GM12891 (cell line): ENCODE measurements at places on chromosomes 7 and 10.

GRCh38 chr7:142391191-142391992, 133.5 kb upstream of the PRSS58 start:
- DNase-seq = no peak

- DNase-seq = no peak
These were observed 96.3 kb downstream of the CPED1 start for GRCh38 chr7:121084748-121085336.

GRCh38 chr10:5434017-5434753, 21.8 kb downstream of the NET1 start:
- no peak for DNase-seq

DNA sequence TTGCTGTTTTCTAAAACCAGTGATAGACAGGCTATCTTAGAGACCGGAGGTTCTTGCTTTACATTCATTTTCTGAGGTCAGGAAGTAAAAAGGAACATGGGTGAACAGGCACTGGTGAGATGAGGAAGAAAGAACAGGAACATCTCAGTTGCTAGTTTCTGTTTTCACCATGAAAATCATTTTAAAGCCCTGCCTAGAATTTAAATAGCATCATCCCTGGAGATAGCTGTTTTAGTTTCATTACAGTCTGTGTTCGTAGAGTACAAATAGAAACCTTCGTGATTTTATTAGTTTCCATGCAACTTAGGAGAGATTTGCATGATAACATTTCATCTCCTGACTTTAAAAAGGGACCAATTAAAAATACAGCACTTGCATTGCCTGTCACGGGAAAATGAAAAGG, 14.7 kb downstream of the KCNMA1 start:
- no peak for DNase-seq

- no peak for DNase-seq
These were observed 40.5 kb upstream of the UBE2H start for GRCh38 chr7:129993275-129993674.

DNA sequence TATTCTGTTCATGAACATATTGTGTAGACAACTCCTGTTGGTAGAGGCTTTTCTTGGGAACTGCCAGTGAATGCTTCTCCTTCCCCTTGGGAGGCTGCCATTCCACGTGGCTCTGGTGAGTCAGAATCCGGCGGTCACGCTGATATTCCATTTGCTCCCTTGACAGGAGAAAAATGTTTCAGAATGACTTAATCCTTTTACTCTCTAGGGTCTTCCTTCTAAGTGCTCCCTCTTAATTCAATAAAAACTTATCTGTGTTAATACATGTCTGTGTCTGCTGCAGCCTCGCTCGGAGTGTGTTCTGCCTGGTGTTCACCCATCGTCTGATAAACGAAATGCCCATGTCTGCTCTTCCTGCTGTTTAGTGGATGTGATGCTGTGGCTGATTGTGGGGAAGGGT, 278.6 kb downstream of the ARHGAP12 start:
- DNase-seq = no peak

DNA sequence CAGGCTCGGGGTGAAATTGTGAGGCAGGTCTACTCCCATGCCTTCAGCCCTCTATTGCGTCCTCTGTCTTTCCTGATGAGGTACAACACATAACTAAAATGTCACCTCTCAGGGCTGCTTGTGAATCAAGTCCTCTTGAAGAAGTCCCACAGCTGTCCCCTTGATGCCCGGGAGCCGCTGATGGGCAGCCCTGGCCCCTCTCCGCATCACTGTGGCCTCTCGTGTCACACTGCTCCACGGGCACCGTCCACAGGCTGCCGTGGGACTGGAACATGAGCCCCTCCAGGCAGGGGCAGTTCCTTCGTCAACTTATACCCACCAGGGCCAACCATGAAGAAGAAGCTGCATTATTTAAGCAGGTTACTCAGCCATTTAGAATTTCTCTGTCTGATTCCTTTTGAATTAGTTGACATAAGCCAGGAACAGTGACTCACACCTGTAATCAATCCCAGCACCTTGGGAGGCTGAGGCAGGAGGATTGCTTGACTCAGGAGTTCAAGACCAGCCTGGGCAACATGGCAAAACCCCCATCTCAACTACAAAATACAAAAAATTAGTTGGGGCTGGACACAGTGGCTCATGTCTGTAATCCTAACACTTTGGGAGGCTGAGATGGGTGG, 58.5 kb upstream of the UBE3C start:
- DNase-seq = no peak

DNA sequence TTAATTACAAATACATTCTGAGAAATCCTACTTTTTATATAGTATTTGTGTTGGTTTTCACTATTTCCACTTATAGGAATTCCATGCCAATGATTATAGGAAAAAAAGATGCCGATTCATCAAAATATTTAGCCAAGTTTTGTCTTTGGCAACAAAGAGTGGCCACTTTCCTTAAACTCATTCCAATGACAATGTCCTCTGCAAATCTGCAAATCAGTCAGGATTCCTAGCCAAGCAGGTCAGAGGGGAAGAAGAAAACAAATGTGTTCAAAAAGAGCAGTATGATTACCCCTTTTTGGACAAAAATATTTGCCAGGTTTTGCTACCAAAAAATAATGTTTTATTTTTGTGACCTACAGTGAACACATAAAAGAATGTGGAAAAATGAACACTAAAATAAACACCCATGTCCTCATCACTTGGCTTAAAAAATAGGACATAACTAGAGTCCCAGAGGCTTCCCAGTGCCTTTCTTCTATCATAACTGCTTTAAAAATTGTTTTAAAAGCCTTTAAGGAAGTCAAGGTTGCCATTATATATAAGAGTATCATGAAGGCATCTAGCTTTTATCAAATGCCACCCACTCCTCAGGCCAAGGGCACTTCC, 125.9 kb downstream of the ADAM12 start:
- no peak for DNase-seq

DNA sequence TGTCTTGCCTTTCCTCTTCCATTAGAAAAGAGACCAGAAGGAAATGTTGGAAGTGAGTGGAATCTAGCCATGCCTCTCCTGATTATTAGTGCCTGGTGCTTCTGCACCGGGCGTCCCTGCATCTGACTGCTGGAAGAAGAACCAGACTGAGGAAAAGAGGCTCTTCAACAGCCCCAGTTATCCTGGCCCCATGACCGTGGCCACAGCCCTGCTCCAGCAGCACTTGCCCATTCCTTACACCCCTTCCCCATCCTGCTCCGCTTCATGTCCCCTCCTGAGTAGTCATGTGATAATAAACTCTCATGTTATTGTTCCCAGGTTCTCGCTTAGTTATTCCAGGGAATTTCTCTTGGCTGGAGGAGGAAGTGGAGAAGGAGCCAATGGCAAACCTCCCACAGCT, 4.2 kb downstream of the TMEM176A start:
- no peak for DNase-seq

GRCh38 chr7:92632791-92633190, 42.6 kb upstream of the FAM133B start:
- no peak for DNase-seq

DNA sequence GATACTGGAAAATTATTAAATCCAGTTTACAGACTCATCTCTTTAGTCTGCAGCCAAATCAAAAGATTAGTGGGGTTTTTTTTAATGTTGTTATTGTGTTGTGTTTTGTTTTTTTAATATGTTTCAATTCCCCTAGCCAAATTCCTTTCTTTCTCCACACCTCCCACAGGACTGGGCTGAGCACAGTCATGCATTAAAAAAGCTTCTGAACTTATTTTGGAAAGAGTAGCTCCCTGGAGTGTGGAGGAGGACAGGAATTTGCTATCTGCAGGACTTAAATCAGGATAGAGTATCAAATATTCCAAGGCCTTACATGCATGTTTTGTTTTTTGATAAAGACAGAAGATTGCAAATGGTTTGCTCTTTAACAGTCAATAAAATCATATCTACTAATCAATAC, 90.7 kb downstream of the GNAI1 start:
- no peak for DNase-seq

GRCh38 chr10:78702186-78702585, 366.6 kb upstream of the ZMIZ1 start:
- no peak for DNase-seq

DNA sequence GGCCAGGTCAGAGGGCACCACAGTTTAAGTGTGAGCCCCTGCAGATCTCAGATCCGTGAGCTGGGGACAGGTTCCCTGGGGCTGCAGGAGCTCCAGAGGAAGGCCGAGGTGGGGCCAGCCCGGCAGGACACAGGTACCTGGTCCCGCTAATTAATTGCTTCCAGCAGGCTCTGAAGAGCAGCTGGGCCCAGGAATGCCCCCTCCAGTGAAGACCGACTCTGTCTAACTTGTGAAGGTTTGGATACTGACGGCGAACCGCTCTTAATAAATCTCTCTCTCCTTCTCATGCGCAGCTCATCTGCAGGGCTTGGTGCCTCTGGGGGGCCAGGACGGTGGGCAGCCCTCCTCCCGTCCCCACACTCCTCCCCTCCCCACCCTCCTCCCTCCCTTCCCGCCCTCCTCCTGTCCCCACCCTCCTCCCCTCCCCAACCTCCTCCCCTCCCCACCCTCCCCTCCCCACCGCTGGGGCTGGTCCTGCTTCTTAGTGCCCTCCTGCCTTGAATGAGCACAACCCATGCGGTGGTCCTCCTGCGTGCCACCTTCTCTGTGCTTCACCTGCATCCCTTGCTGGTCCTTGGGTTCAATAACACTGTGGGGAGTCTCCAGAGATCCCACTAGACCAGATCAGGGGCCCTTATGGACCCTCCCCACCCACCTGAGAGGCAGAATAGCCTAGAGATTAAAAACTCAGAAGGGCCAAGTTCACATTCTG, 38.3 kb downstream of the PDGFA start:
- no peak for DNase-seq

DNA sequence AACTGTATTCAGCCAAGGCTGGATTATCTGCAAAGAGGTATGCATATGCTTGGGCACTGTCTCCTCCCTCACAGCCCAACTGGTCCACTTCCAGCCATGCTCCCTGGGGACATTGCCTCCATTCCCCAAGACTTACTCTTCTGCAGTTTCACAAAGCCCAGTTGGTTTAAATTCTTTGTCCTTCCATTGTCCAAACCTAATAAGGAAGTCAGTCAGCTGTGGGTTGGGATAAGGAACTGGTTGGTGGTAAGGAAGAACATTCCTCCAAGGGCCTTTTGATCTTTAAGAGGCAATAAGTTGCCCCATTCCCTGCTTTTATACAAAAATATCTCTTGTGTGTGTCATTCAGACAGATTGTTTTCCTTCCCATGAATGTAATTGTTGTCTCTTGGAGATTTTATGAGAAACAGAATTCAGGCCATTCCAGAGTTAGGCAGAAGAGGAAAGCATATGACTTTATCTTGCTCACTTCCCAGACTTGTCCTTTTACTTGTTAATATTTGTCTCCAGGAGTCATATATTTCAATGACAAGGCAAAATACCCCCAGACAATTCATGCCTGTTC, 673.7 kb downstream of the SUGCT start:
- DNase-seq = no peak

- DNase-seq = no peak
These were observed 142.6 kb downstream of the SLC25A13 start for GRCh38 chr7:96179341-96179740.

- no peak for DNase-seq
These were observed 21.2 kb downstream of the MAT1A start for GRCh38 chr10:80268266-80268665.

DNA sequence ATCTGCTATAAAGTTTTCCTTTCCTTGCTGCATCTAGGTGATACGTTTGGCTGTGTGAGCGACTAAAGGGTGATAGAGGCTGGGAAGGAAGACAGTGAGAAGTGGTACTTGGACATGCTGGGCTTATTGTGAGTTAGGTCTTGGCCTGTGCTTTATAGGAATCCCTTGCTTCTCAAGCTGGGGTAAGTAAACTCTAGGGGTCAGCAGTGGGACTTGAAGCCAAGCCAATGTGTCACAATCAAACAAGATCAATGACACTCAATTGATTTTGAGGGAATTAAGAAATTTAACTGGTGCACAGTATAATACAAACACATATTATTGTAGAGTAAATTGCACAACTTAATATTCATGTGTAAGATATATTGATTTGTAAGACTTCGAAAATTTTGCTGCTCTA, 155.8 kb upstream of the AOAH start:
- DNase-seq = no peak
